ENCODE measurements at places on chromosomes 16 and 17. TPM values are rescaled to one million over a fixed set of nuclear protein-coding genes. Genes with fewer than 3 reads are reported as not detected.

Gene BRD7
- total RNA-seq: 87.7 TPM

DNA sequence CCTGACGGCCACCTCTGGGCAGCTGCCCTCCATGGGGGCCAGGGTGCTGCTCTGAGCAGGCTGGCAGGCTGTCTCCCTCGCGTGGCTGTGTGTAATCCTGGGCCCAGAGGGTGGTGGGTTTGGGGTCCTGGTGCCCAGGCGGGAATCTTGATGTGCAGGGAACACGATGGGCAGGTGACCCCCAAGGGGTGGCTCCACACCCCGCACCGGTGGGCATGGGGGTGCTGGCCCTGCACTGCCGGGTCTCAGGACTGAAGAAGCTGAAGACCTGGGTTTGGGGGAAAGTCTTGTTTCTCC, 8.6 kb downstream of the CHMP6 start:
- DNase-seq: peak; percentile 6

DNA sequence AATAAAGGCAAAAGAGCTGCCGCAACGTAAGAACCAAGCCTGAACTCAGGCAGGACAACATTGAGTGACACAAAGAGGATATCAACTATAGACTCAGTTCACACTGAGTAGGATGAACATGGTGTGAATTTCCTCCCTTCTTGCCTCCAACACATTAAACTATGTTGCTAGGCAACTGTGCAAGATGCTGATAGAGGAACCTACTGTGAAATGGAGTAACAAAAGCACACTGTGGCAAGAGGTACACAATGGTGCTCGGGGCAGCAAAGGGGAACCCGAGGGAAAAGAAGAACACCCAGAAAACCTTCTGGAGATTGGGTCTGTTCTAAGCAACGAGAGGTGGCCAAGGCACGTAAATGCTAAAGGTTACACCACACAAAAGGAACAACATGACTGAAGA, 34.1 kb downstream of the GRB2 start:
- no peak for DNase-seq

DNA sequence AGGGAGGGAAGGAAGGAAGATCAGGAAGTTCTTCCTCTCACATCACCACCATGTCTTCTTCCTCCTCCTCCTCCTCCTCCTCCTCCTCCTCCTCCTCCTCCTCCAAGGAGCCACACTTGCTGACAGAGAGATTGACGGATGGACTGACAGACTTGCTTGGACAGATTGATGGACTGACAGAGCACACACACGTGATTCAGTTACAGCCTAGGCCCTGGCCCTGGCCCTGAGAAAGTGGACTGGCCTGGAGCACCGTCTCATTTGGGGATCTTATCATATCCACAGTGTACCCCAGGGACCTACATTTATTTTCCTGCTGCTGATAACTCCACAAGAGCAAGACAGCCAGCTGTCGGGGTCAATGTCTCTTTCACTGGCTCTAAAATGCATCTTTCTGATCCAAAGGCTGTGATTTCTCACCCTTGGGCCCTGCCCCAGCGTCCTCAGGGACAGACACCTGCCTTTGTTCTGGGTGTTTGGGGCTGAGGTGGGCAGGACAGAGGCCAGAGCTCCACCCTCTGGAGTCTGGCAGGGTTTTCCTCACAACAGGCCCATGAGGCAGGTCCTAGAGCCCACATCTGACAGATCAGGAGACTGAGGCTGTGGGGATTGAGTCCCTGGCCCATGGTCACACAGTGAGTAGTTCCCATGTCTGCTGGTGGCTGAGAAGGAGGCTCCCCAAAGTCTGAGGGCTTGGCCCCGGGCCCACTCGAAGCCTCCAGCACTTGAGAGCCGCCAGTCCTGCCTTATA, 2.3 kb upstream of the P2RX1 start:
- no peak for DNase-seq

Gene GP1BA
- total RNA-seq: not detected

Gene PSMC5
- 160 TPM for total RNA-seq

- no peak for DNase-seq
Observed at GRCh38 chr17:57577751-57578607, 167.1 kb downstream of the CCDC182 start.

DNA sequence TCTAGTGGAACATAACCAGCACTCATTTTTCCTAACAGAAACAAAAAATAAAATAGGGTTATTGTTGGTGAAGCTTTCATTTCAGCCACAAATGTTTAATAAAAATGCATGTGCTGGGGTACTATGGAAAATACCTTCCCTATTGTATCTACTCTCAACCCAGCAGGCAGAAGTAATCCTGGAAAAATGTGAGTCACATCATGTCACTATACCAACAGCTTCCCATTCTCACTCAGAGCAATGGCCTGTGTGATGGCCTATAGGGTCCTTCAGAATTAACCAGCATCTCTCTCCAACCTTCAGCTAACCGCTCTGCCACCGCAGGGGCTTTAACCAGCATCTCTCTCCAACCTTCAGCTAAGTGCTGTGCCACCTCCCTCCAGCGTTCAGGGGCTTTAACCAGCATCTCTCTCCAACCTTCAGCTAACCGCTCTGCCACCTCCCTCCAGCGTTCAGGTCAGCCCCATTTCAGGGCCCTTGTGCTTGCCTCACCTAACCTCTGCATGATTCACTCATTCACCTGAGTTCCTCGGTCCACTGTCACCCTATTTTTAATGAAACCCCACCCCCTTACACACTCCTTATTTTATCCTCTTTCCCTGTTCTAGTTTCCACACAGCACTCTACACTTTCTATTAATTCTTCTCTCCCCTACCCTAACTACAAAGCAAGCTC, 34.0 kb downstream of the UBE2G1 start:
- DNase-seq: no peak

DNA sequence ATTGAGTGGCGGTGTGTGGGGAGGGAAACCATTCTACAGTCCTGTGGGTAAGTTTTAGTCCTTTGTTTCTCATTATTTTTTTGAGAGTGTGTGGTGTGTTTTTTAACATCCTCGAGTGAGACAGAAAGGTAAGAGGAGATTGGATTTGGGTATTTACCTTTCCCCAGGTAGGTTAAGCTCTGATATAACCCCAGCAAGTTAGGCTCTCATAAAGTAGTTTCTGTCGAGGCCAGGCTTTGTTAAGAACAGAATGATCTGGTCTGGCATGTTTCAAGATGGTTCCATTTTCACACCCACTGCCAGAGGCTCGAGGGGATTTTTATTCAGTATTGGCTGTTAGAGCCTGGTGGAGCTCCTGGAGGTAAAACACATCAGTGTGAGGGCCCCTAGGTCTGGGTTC, 62.9 kb downstream of the BCAS3 start:
- DNase-seq: no peak

- no peak for DNase-seq
Observed at GRCh38 chr17:79020631-79021301, 3.2 kb upstream of the C1QTNF1 start.

DNA sequence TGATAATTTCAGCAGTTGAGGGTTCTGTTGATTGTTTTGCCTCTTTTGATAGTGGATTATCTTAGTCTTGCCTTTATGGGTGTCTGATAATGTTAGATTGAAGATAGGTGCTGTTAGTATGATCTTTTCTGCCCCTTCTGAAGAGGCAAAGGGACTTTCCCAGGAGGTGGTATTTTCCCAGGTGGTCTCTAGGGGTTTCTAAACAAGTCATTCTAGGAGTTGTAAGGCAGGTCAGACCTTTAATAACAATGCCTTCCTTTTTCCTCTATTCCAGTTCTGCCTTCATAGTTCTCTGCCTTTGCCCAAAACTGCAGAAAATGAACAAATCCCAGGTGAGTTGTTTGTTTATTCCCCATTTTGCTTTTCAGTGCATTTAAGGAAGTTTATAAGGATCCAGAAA, 4.3 kb downstream of the ZFP1 start:
- DNase-seq: no peak

- no peak for DNase-seq
Observed at GRCh38 chr17:39666601-39667261, 1.5 kb upstream of the PNMT start.

DNA sequence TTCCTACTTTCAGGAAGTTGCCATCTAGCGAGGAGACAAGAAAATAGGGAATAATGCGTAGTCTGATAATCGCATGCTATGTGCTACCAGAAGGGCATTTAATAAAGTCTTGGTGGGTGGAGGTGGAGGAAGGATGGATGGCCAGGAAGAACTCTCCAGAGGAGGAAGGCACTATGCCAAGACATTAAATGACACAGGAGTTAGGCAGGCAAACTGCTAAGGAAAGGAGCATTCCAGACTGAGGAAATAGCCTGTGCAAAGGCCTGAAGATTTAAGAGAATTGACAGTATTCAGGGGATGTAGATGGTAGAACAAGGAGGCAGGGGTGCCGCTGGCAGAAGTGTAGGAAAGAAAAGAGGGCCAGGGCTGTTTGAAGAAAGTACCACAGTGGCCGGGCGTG, 19.3 kb upstream of the ARHGAP44 start:
- no peak for DNase-seq

DNA sequence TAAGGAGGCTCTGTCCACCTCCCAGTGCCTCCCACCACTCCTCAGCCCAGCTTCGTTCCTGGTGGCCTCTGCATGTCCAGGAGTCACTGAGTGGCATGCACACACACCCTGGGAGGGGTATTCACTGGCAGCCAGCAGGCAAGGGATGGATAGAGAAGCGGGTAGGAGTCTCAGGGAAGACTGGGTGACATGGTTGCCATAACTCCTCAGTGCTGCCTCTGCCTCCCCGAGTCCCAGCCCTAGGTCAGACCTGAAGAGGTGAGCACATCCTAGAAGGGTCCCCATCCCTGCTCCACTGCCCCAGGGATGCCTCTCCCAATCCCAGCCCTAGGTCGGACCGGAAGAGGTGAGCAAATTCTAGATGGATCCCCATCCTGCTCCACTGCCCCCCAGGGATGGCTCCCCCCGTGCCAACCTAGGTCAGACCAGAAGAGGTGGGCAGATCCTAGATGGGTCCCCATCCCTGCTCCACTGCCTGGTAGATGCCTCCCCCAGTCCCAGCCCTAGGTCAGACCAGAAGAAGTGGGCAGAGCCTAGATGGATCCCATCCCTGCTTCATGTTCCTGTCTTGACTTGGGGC, 197.0 kb downstream of the IRF8 start:
- DNase-seq: no peak

Gene LRRC75A
- total RNA-seq: 1.1 TPM

Measured in activated CD4-positive, alpha-beta T cell treated with anti-CD3 and anti-CD28 coated beads for 36 hours (primary cell).